ENCODE measurements at places on chromosomes 12 and 14.

- DNase-seq: peak; percentile 61
These were observed 522 bp downstream of the TUBA1A start for GRCh38 chr12:49188201-49188915.

- DNase-seq: no peak
These were observed 54.1 kb downstream of the PITPNM2 start for GRCh38 chr12:123096741-123097140.

GRCh38 chr14:72479461-72479931 is 414.4 kb downstream of the DPF3 start:
- peak; percentile 43 for DNase-seq

- DNase-seq: no peak
These were observed 134.0 kb downstream of the BCL11B start for GRCh38 chr14:99137913-99138571.

DNA sequence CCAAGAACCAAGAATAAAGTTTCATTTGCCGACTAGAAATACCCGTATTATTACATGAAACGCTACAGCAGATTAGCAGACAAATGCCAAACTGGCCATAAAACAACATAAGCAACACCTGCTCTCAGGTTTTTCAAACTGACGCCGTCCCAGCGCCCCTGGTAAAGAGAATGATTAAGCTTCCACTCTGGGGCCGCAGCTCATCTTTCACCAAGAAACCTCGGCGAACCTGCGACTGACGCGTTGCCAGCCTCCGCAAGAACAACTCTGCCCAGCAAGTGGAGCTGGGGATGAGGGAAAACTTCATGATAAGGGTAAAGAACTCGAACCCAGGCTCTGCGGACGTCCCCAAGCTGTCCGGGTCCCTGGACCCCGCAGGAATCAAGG is 530 bp downstream of the ARL1 start:
- peak; percentile 41 for DNase-seq

- no peak for DNase-seq
These were observed 5.3 kb downstream of the B4GALNT1 start for GRCh38 chr12:57627501-57628279.

GRCh38 chr12:82688035-82688501 is 1.4 kb downstream of the TMTC2 start:
- DNase-seq: peak; percentile 16

DNA sequence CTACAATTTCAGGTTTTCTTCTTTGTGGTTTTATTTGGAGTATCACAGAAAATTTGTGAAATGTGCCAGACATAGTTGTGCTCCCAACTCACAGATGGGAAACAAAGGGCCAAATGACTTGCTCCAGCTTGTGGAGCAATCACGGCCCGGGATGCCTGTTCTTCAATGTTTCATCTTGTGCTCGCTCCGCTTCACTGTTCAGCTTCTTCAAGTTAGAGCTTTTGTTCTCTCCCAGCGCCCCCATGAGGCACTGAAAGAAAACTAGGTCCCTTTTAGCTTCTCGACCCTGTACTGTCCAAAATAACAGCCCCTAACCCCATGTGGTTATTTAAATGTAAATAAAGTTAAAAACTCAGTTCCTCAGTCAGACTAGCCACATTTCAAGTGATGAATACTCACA is 187.9 kb upstream of the STXBP6 start:
- no peak for DNase-seq

DNA sequence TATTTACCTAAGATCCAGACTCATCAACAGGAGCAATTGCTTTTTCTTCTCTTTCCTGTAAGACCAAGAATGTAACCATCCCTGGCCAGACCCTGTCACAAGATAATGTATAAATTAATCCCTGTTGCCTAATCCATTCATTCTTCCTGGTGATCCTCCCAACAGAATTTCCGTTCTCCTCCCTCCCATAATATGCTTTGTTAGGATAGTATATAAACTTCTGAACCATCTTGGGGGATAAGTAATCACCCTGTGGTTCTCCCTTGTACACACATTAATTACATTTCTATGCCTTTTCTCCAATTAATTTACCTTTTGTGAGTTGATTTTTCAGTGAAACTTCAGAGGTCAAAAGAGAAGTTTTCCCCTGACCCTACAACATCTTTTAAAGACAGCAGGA is 76.2 kb upstream of the RASSF8 start:
- no peak for DNase-seq

DNA sequence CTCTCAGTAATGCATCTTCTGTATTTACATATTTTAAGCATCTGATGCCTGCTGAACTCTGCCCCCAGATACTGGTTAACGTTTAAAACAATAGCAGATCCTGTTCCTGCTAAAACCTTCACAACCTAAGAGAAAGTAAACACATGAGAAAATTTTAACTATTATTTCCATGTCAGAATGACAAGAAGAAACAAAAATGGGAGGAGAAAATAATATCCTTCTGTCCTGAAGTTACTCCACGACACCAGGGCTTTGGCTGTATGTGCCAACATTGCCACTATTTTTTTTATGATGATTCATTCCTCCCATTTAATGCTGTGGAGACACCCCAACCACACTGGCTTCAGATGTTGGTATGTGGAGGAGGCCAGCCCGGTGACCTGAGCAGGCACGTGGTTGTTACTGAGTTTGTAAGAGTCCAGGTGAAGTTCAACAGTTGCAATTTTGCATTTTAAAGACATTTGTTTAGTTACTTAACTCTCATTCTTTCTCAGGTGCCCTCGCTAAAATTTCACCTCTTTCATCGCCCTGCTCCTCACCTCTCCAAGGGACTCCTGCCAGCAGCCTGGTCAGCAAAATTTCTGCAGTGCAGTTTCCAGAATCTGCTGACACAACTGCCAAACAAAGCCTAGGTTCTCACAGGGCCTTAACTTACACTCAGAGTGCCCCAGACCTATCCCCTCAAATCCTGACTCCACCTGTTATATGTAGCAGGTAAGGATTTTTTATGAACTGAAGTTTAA is 65.5 kb upstream of the SLCO1C1 start:
- peak; percentile 30 for DNase-seq

GRCh38 chr14:82046512-82047226 is 513.0 kb upstream of the SEL1L start:
- no peak for DNase-seq

DNA sequence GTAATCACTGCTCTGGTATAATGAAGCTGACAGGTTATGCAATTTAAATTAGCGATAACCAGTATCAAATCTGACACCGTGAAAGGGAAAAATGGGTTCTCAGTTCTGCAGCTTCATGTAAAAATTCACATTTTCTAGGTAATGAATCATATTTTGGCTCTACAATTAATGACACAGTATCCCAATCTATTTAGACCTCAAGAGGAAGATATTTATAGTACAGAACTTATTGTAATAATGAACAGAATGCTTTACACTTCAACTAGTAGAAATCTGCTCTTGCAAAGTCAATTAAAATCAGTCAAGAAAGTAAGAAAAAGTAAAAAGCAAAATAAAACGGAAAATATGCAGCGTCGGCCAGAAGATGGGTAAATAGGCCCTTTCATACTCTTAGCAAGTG is 24.3 kb downstream of the SEL1L start:
- no peak for DNase-seq

DNA sequence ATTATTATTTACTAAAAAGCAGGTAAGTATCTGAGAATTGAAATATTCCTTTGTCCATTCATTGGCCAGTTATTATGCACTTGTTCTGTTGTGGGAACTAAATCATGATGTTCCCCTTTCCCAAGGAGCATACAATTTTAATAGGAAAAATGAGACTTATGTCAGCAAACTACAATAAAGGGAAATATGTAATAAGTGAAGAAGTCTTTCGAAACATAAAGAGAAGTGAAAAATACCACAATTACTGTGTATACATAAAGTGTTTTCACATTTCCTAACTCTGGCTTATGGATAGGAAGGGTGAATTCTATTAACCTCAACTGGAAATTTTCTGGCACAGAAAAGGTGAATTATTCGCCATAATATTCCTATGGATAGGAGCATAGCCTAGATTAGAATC is 78.4 kb upstream of the DNM1L start:
- DNase-seq: no peak

GRCh38 chr14:27049701-27050100 is 451.9 kb upstream of the NOVA1 start:
- no peak for DNase-seq

DNA sequence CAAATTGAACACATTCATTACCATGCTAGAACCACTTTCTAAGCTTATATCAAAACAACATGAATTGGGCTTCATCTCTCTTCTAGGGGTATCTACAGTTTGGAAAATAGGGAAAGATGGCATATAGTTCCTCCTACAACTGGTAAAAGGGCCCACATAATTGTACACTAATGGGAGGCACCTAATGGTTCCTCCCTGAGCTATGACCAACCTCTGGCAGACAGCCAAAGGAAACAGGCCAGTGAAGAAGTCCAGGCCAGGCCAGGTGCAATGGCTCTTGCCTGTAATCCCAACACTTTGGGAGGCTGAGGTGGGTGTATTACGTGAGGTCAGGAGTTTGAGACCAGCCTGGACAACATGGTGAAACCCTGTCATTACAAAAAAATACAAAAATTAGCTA is 23.2 kb upstream of the APOF start:
- peak; percentile 68 for DNase-seq

DNA sequence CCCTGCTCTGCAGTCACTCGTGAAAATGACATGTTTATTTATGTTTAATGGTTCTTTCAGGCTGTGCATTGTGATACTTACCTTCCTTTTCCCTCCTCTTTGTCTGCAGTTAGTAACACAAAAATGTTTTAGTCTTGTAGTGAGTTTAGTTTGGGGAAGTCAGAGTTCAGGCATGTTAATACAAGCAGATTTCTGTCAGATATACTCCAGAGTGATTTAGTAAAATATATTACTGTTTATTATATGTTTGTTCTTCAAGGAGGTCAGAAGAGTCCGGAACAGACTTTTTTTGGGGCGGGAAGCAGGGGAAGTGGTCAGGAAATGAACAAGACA is 28.7 kb downstream of the MSRB3 start:
- peak; percentile 5 for DNase-seq

- DNase-seq: no peak
These were observed 168.7 kb upstream of the PDZRN4 start for GRCh38 chr12:41019461-41019860.

- DNase-seq: no peak
These were observed 447 bp upstream of the NUBPL start for GRCh38 chr14:31560759-31561154.

DNA sequence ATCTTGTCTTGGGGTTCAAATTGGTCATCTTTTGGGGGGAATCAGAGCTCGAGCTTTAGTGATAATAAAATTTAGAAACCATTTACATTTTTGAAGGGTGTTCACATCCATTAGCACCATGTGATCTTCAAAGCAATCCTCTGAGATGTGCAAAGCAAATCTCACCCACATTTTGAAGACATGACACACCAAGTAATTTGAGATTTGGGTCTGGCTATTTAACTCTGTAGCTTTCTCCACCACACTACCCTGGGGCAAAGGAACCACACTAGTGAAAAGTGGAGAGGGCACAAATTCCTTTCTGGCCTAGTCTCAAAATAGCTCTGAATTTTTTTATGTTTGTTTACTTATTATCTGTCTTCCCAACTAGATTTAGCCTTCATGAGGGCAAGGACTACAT is 46.6 kb upstream of the TMEM233 start:
- no peak for DNase-seq

- no peak for DNase-seq
These were observed 35.9 kb upstream of the PWP1 start for GRCh38 chr12:107649661-107650061.

DNA sequence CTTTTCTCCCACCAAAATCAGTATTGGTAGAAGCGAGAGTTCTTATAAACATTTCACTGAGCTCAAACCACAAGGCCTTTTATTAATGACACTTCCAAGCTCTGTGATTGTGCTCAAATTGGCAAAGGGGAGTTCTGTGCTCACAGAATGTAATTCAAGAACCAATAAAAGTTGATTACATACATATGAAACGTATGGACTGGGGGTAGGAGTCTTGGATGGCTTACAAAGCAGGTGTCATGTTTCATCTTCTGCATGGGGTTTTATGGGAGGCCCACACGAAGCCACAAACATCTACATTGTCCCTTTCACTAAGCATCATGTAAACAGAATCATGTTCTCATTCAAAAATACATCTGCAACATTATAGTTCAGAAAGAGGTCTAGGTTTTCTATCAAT is 828.3 kb downstream of the VRK1 start:
- DNase-seq: no peak

DNA sequence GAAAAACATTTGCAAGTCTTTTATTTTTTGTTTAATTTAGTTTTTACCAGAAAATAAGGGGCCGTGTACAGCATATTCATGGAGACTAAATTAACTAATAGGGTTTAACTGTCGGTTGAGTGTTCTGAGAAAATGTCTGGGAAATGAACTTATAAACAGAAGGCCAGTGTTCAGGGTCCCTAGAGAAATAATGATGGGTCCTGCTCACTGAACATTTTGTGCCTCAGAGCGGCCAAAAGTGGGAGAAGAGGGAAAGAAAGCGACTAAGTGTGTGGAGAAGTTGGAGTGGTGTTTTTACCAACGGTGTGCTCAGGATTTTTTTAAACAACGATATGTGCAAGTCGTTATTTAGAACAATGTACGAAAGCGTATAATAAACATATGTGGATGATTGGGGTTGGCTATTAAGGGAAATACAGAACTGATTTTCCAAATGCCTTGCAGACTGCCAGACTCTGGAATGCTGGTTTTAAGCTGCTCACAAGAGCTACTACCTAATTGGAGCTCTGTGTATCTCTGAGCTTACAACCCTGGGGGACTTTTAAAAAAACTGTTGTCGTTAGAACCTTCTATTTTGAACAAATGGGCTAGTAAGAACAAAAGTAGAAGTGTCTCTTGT is 166.7 kb downstream of the SLC38A4 start:
- DNase-seq: no peak

GRCh38 chr12:132841151-132841550 is 12.5 kb upstream of the GOLGA3 start:
- DNase-seq: no peak

DNA sequence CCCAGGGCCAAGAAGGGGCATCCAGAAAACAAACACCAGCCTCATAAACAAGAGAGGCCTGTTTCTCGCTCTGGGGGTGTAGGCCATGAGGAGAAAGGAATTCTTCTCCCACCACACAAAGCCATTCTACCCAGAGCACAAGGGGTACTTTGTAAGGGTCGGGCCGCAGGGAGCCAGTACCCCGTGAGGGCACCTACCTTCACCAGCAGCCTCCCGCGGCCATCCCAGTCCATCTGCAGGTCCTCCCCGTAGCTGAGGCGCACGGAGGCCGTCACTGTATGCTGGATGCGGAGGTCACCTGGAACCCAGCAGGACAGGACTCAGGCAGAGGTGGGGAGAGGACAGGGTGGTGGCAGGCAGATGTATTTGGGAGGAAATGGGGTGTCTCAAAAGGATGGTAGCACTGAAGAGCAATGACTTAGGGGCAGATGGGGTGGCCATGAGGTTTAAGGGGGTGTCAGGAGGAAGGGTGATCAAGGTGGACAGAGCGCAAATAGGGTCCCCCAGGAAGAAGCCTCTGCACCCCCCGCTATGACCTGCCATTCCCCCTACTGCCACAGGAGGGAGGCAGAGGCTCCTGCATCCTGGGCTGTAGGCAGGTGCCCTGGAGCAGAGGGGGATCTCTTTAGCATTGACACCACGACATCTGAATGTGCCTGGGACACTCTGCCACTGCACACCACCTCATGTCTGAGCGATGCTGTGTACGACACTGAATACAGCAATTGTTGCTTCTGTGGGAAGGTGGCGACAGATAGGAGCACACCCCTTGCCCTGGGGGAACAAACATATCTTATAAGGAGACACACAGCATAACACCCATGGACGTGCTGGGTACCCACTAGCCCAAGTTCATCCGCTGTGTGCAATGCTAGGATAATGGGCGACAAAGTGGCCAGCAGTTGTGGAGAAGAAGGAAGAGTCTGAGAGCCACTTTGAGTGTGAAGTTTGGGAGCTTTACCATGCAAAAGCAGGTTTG is 61.4 kb downstream of the VWF start:
- peak; percentile 55 for DNase-seq

Data from MCF 10A (cell line).